ENCODE measurements at places on chromosomes 11 and 22.

DNA sequence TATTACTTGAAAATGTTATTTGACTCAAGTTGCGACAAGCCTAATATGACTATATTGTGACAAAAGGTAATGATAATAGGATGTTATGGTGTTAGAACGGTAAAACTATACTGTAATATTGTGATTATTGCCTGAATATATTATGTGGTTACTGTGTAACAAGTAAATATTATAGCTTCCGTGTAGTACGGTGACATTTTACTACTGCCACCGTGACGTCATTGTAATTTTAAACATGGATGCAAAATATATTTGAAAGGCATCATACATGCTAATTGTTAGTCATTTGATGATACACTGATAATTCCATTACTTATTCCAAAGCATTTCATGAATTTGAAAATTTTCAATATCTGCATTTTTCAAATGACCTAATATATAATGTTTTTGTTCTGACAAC, 2.5 kb downstream of the ELP4 start:
- DNase-seq, result no peak

DNA sequence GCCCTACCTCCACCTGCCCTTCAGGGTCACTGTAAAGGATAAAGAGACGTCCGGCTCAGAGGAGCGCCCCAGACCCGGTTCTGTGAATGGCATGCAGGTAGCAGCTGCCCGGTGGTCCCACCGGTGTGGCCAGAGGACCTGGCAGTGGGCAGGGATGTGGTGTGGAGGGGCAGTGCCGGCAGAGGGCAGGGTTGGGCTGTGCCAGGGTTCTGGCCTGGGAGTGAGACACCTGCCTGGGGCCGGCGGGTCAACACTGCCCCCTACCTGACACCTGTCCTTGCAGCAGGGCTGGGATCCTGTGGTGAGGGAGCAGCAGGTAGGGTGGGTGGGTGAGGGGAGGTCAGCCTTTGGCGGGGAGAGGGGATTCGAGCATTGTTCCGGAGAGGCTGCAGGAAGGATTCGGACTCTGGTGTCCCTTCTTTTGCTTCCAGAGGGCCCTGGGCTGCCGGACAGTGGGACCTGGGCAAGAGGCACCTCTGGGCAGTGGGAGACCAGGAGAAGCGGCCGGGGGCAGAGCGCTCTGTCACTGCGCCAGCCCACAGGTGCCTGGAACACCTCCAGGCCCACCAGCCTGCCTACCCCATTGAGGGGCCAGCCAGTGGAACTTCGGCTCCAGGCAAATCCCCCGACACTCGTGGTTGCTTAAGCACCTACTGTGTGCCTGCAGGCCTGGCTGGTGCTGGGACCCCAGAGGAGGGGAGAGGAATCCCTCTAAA, 1.6 kb upstream of the PHLDA2 start:
- DNase-seq, result no peak

- no peak for DNase-seq
These were observed 89.6 kb upstream of the API5 start for GRCh38 chr11:43222215-43222614.

DNA sequence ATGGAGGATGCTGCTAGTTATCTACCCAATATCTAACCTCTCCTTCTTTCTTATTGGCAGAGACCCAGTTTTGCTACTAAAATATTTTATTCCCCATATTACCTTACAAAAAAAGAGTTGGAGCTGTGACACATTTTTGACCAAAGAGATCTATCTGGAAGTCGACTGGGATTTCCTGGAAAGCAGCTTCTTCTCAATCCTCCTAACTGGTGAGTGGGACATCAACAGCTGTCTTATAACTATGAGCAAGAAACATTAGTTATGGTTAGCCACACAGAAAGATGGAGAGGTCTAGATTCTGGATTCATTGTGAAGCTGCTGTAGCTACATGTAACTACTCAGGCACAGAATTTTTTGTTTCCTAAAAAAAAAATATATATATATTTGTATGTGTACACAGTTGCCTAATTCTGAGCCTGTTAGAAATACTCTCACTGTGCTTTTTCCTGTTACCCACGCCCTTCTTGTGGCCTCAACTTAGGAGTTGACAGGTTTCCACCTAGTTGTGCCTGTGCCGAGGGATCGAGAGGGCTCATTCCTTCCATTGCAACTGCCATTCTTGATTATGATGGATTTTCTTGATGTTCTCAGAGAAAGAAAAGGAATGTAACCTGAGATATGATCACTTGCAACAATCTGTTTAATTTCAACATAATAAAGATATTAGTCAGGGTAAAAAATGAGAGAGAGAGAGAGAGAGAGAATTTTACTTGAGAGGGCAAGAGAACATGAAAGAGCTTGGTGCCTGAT, 142.0 kb downstream of the SLC17A6 start:
- DNase-seq, result no peak

DNA sequence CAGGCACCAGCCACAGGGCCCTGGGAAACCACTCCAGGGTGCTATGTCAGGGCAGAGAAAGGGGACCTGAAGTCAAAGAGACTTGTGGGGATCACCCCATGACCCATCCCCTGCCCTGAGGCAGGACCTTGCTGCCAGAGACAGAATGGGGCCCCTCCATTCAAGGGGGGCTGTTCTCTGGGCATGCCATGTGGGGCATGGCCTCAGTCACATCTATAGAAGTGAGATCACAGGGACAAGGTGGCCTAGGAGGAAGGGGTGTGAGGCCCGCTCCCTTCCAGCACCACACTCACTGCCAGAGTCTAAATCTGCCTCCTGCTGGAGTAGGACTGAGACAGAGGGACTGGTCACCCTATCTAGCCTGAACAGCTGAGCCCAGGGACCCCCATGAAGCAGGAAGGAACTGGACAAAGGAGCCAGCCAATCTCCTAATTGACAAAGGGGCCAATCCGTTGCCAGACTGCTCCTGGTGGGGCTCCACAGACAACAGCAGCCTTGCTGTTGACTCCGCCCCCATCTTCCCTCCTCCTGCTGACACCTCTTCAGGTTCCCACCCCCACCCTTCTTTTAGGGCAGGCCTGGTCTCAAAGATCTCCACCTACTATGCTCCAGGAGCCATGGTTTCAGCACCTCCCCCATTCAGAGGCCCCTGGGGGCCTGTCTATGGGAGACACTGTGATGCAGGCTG, 26.0 kb downstream of the NEAT1 start:
- DNase-seq, result no peak
